ENCODE measurements at places on chromosomes 2 and 18.

GRCh38 chr2:145729993-145730770 is 1210.3 kb upstream of the ZEB2 start:
- DNase-seq: no peak

DNA sequence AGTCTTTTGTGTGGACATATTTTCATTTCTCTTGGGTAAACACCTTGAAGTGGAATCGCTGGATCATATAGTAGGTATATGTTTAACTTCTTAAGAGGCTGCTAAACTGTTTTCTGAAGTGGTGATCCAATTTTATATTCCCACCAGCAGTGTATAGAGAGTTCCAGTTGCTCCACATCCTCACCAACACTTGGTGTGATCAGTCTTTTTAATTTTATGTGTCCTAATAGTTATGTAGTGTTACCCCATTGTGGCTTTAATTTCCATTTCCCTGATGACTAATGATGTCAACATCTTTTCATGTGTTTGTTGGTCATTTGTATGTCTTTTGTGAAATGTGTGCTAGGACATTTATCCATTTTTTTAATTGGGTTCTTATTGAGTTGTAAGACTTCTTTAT is 56.9 kb downstream of the DGKD start:
- no peak for DNase-seq

DNA sequence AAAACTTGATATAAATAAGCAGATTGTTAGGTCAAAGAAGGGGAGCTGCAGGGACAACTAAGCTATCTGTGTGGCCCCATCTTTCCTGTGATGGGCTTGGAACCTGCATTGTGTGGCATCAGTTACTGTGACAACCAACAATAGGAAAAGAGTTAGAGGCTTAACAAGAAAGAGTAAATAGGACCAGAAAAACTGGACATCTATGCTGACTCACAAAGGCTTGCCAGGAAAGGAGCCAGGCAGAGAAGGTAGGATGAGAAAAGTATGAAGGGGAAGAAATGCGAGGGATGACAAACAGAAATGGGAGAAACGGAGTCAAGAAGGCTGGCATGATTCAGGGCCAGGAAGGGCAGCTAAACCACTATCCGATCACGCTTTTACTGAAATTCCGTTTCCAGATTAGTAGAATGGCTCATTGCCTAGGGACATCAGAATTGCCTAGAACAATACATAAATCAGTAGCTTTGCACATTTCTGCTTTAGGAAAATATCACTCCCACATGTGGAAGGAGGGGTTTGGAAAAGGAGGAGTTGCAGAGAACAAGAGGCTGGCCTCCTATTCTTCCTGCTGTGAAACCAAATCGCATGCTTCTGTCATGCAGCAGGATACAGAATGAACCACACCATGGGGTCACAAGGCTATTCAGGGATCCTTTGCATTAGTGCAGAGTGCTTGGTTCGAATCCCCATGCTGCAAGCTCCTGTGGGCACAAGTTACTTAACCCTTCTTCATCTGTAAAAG is 7.3 kb downstream of the PLA2R1 start:
- DNase-seq: no peak

GRCh38 chr2:237682856-237683670 is 55.7 kb downstream of the LRRFIP1 start:
- DNase-seq: no peak

- no peak for DNase-seq
Measured at GRCh38 chr2:63000801-63001200, 49.8 kb upstream of the OTX1 start.

DNA sequence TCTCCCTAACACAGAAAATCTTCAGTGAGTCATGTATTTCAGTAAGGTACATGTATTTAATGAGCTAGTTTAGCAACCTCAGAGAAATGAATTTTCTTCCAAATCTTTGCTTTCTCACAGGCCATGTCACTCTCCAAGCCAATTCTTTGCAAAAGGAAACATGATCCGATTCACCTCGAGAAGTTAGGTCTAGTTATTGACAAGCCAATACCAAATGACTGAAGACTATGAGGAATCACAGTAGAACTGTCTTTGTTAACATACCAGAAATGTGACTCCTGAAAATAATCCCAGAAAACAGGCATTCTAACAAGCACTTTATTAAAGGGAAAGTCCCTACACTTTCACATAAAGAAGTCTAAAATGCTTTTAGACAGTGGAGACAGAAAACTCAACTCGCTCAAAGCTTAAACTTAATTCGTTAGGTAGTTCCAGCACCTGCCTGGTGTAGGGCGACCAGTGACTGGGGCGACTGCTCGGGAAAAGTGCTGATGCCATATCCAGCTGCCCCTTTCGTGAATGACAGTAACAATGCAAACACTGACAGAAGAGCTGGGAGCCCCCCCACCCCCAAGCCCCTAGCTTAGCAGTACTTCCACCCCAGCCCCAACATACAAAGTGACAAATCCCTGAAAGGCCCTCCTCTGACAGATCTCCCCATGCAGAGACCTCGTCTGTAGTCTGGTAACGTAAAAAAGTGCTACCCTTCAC is 1.8 kb downstream of the MEMO1 start:
- no peak for DNase-seq

DNA sequence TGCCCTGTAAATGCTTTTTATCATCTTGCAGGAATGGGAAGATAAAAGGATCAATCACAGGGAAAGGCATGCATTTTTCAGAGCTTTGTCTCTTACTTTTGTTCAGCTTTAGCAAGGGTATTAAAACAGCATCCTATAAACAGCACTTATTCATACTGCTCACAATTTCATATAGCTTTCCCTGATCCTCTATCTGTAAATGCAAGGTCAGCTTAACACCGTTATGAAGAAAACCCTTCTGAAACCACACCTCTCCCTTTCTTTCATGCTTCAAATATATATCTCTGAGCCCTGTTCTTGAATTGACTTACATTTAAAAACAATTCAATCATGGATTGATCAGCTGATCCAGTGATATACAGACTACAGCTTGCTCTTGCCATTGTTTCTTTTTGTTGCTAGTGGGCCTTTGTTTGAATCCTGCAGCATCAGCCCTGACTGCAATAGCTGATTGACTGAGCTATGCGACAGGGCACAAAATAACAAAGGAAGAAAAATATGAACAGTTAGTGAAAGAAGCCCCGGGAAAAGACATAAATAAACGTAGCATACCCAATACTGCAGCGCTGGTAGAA is 795.5 kb upstream of the CDH2 start:
- no peak for DNase-seq

DNA sequence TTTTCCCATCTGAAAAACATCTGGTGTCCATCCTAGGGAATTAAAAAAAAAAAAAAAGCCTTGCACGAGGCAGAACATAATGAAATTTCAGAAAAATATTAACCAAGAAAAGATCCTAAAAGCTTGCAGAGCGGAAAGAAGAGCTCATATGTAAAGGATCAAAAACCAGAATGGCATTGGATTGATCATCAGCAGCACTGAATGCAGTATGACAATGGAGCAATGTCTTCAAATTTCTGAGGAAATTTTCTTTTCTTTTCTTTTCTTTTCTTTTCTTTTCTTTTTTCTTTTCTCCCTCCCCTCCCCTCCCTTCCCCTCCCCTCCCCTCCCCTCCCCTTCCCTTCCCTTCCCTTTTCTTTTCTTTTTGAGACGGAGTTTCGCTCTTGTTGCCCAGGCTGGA is 21.3 kb upstream of the FAM117B start:
- DNase-seq: no peak

GRCh38 chr2:42021464-42021863 is 26.4 kb upstream of the PKDCC start:
- no peak for DNase-seq

DNA sequence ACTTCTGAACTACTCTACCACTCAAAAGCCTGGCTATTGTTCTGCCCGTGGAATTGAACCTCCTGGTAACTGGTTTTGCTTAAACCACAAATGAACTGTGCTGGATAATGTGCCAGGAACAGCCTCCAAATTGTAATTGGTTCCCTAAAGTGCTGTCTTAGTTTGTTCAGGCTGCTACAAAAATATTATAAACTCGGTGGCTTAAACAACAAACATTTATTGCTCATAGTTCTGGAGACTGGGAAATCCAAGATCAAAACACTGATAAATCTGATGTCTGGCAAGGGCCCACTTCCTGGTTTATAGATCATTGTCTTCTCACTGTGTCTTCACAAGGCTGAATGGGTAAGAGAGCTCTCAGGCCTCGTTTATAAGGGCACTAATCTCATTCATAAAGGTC is 149.2 kb upstream of the NCKAP5 start:
- DNase-seq: no peak

GRCh38 chr18:12774982-12775381 is 72.1 kb downstream of the PSMG2 start:
- no peak for DNase-seq

DNA sequence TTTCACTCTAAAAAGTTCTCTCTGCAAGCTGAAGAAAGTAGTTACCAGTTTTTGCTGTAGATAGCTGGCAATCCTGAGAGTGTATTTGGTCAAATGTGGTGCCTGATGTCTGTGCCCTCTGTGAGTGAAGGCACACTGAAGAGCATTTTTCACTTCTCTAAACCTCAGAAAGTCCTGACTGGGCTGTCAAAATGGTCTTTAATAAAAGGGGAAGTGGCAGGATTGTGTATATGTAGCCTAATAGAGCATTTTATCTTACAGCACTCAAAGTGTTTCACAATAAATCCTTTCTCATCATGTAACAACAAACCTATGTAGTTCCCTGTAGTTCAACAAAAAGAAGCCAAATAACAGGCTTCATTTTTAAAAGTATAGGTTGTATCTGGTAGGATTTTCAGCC is 1552.3 kb upstream of the SLC39A10 start:
- no peak for DNase-seq

DNA sequence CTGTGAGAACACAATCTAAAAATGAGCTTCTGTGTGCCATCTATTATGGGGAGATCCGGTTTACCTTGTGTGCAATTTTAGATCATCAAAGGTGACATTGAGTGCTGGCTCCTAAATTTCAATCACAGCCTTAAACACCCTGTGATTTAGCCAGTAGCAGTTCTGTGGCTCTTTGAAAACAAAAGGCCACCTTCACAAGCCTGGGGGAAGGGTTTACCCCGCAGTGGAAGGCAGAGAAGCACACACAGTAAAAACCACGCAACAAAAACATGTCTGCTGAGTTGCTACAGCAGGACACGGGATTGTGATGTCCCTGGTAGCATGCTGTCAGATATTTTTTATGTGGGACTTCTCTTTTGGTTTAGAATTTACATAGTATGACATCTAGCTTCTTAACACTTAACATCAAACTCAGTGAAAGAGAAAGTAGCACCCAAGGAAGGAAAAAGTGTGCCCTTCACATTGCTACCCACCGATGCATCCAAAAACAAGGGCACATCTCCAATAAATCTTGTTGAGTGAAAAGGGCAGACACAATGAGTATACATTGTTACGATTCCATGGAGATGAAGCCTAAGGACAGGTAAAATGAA is 56.1 kb upstream of the RNF152 start:
- DNase-seq: no peak

- DNase-seq: peak; percentile 51
Measured at GRCh38 chr2:242031481-242032019, 162.0 kb downstream of the RTP5 start.

- no peak for DNase-seq
Measured at GRCh38 chr2:237217995-237218616, 132.4 kb downstream of the COPS8 start.

GRCh38 chr2:120477198-120477597 is 131.3 kb downstream of the INHBB start:
- no peak for DNase-seq

GRCh38 chr2:11744631-11745394 is 1.6 kb upstream of the LPIN1 start:
- DNase-seq: no peak
